ENCODE measurements at places on chromosomes 16 and 17.
A peak's percentile ranks its signal among the peaks of the same experiment; 100 is the strongest.

- DNase-seq: no peak
These were observed 28.3 kb downstream of the C16orf95 start for GRCh38 chr16:87288753-87289362.

GRCh38 chr16:61296814-61297213, 739.4 kb downstream of the CDH8 start:
- DNase-seq: no peak

- DNase-seq: no peak
These were observed 9.5 kb downstream of the DLX4 start for GRCh38 chr17:49978501-49978900.

DNA sequence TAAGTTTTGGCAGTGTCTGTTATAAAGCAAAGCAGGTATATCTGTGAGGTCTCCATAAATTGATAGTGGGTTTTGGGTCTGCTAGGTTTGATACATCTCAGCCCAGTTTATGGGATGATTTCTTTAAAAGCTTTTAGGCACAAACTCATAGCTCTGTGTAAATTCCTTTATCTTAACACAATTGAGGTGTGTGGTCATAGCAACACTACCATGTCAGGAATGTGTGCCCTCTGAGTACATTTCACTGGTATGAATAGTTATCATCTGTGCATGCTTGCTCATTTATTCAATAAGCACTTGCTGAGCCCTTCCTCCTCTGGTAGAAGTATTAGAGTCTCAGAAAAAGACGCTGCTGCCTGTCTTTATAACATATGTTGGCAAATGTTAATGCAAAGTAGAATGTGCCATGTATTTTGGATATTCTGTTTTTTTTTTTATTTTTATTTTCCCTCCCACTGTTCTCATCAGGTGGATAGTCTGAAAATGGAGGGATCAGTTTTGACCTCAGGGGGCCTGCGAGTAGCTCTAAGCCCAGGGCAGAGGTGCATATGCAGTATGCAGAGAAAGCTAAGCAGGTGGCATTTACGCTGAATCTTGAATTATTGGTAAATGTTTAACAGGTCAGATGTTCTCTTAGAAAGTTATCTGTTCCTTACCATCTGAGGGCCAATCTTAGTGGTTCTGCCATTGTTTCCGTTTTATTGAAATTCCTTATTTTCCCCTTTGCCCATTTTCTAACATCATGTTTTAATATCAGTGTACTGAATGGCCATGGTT, 90.7 kb downstream of the WNT3 start:
- DNase-seq: no peak

DNA sequence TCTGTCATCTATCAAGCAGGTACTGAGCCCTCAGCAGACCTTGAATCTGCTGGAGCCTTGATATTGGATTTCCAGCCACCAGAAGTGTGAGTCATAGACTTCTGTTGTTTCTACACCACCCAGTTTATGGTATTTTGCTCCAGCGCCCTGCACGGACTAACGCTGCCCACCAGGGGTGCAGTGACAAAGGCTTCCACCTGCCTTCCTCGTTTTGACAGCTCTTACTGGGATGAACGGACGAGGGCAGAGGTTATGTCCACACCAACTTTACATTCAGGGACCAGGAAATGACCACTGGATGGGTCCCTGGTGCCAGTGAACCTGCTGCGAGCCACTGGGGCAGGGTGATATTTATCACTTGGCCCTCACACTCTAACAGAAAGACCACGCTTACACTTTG, 66.6 kb upstream of the CBX4 start:
- no peak for DNase-seq

DNA sequence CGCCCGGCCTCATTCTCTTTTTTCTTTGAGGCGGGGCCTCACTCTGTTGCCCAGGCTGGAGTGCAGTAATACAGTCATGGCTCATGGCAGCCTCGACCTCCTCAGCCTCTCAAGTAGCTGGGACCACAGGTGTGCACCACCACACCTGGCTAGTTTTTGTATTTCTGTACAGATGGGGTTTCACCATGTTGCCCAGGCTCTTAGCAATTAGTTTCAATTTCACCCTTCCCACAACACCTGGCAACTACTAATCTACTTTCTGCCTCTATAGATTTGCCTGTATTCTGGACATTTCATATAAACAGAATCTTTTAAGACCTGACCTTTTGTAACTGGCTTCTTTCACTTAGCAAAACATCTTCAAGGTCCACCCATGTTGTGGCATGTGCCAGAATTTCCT, 8.0 kb upstream of the NT5M start:
- DNase-seq: no peak

DNA sequence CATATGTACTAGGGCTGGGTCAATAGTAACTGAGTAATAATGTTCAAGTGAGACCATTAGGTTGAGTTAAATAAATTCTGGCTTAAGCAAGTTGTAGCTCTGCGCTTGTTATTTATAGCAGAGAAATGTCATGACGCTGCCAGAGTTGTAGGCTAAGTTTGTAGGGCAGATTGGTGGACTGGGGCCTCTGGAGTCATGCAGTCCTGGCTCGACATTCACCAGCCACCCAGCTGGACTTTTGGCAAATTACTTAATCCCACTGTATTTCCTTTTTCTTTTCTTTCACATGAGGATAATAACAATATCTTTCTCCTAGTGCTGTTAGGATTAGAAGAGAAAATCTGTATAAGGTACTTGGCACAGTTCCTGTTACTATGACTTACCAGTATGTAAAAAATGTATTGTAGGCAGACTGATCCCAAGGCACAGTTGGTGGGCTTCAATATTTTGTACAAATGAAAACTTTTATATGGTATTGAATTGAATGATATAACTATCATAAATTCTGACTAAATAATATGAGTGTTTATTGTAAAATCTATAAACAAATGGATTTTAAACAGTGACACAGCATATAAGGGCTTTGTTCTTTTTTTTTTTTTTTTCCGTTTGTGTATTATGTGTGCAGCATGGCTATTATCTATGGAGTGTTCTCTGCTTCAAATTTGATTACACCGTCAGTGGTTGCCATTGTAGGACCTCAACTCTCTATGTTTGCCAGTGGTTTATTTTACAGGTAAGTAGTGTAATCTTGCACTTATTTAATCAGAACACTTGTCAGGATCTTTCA, 2.6 kb downstream of the MFSD11 start:
- DNase-seq: no peak

GRCh38 chr16:70290949-70291519, 1.7 kb upstream of the AARS1 start:
- DNase-seq: no peak

- DNase-seq: no peak
These were observed 71.0 kb downstream of the RBBP6 start for GRCh38 chr16:24610416-24610755.

- no peak for DNase-seq
These were observed 6.8 kb downstream of the MAPK8IP3 start for GRCh38 chr16:1712791-1713261.

- DNase-seq: no peak
These were observed 29.5 kb downstream of the TRAP1 start for GRCh38 chr16:3687792-3688191.

DNA sequence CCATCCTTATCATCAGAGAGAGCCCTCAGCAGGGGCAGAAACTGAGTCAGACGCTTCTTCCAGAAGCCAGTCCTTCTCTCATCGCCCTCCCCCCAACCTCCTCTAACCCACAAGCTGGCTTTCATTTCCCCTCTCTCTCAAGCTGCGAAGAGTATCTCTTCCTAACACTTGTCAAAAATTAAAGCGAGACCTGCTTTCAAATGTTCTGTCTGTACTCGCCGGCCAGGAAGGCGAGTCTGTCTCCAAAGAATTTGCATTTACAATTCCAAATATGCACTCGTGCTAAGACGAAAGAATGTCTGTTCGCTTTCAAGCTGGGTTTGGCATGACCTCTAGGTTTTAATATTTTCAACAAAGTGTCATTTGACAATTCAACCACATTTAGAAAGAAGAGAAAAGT, 140.4 kb downstream of the RGS9 start:
- DNase-seq: no peak

- peak; percentile 61 for DNase-seq
These were observed 28.7 kb upstream of the MILR1 start for GRCh38 chr17:64420143-64420670.

DNA sequence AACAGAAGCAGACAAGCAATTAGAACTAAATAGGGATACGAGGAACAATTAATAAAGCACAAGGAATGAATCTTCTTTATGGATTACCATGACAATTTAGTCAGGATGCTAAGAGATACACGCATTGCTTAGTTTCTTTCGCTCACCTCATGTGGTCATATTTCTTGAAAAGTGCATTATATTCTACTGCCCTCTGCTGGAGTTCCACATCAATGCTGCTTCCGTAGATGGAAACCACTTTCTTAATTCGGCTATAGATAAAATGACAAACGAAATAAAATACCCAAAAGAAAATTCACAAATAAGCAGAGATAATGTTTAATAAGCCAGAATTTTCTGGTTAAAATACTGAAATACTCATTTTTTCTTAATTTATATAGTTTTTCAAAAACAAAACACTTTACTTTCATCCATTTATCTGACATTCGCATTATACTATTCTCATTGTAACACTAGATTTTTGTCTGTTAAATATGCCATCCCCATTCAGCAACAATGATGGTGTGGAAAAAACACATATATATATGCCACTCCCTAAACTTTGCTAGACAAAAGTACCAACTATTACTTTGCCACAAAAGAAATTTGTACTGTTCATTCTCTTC, 22.0 kb upstream of the PHLPP2 start:
- no peak for DNase-seq

- DNase-seq: no peak
These were observed 70.2 kb downstream of the HIC1 start for GRCh38 chr17:2125013-2125535.

DNA sequence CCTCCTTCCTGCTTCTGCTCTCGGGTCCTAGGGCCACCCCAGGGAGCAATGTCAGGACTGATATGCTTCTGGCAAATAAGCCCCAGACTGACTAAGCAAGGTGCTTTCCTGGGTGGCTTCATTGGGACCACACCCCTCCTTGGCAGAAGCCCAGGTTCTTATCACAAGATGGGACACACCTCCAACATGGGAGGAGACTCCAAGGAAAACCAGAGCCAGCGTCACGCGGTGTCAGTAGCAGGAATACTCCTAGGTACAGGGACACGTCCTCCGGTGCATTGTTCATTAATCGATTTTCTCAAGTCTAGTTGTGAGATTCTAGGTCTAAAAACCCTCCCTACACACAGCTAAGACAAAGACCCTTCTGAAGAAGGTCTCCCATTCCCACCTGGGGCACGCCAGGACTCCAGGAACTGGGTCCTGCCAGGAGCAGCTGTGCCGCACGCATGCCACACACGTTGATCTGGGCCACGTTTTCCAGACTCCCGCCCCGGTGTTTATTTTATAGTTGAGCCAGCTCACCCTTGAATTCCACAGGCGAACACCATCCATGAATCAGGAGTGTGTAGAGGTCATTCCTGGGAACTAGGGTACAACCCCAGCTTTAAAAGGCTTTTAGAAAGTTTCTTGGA, 30.8 kb downstream of the FA2H start:
- DNase-seq: peak; percentile 14

- no peak for DNase-seq
These were observed 19.3 kb downstream of the CFAP20 start for GRCh38 chr16:58109881-58110280.

DNA sequence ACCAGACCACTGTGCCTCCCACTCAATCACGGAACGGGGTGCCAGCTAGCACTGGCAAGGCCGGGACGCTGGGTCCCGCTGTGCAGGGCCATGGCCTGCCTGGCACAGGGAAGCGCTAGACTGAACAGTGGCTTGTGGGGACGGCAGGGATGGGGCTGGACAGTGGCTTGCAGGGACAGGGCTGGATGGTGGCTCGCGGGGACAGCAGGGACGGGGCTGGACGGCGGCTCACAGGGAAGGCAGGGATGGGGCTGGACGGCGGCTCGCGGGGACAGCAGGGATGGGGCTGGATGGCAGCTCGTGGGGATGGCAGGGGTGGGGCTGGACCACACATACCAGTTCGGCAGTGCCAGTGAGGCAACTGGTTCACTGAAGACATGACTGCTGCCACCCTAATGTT, 32.6 kb downstream of the LMF1 start:
- no peak for DNase-seq

DNA sequence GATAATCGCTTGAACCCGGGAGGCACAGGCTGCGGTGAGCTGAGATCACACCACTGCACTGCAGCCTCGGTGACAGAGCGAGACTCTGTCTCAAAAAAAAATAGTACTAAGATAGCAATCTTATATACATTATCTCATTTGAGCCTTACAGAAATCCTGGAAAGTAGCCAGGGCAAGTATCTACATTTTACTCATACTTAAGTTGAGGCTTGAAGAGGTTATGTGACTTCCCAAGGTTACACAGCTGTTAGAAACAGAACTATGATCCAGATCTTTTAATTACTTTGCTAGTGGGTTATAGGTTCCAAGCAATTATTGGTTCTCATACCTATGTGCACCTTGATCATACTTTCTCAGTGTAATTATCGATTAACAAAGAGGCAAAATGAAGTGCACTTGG, 15.4 kb downstream of the C17orf78 start:
- no peak for DNase-seq

DNA sequence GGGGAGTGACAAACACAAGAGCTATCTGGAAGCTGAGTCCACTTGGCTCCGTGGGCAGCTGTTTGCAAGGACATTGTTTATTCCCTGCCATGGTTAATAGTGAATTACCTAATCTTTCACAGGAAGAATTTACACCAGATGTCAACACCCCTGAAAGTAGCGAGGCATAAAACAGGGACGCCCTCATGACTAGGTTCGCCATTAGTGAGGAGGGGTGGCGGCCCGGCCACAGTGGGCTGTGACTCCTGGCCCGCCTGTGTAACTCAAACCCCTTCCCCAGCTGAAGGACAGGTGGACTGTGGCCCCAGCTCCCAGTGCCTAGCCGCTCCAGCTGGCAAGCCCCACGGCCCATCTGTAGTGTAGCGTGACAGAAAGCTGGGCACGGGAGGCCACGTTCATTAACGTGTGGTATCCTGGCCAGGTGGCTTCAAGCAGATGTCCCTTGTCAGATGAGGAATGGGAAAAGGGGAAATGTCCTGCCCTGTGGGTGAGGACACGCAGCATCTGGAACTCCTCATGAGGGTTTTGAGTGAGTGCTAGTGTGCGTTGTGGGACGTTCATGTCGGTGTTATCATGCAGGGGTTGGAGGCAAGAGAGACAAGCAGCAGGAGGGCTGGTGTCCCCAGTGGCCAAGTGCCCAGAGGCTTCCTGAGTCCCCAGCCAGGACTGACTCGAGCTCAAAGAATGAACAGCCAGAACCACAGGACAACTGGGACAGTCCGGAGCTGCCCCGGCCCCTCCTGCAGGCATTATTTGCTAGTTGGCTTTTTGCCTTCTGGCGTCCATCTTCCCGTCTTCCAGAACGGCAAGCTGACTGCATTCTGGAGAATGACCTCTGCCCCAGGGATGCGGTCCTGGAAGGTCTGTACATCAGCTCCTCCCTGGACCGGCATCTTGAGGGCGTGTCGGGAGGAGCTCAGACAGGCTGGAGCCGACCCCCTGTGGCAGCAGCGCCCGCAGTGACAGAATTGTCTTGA, 19.2 kb downstream of the KDM8 start:
- DNase-seq: no peak

DNA sequence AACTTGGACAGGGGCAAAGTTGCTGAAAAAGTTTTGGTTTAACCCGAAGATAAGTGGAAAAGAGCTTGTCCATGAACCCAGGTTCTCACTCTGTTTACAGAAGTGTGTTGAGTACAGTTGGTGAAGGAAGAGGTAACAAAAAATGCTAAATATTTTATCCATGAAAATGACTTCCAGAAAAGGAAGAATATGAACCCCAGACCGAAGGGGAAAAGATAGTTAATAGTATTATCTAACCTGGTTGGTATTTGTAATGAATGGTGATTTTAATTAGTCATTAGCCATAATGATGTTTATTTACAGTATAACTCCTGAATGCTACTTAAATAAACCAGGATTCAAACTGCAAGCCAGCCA, 574 bp upstream of the TMEM106A start:
- DNase-seq: no peak
